ENCODE measurements at places on chromosomes 7 and 10.

DNA sequence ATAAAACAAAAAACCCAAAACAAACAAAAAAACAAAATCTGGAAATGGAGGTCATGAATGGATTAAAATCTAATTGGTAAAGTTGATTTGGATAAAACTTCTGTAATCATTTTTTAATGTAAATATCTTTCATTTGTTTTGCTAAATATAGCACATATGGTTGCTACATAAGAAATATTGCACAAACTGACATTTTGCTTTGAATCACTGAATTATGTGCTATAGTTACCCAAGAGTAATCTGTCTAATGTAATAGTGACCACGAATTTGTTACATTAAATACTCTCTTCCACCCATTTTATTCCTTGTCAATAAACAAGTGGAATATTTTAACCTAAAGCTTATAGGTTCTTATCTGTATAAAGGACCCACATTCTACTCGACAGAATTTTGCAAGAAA is 6.2 kb downstream of the CFAP58 start:
- DNase-seq, result no peak

GRCh38 chr7:16350634-16351033 is 70.7 kb downstream of the CRPPA start:
- no peak for DNase-seq

GRCh38 chr10:101130141-101130540 is 959 bp upstream of the TLX1 start:
- DNase-seq, result no peak

- no peak for DNase-seq
These were observed 47.2 kb upstream of the TNRC18 start for GRCh38 chr7:5470816-5471215.

- no peak for DNase-seq
These were observed 2.6 kb upstream of the CAMK2G start for GRCh38 chr10:73876971-73877370.

DNA sequence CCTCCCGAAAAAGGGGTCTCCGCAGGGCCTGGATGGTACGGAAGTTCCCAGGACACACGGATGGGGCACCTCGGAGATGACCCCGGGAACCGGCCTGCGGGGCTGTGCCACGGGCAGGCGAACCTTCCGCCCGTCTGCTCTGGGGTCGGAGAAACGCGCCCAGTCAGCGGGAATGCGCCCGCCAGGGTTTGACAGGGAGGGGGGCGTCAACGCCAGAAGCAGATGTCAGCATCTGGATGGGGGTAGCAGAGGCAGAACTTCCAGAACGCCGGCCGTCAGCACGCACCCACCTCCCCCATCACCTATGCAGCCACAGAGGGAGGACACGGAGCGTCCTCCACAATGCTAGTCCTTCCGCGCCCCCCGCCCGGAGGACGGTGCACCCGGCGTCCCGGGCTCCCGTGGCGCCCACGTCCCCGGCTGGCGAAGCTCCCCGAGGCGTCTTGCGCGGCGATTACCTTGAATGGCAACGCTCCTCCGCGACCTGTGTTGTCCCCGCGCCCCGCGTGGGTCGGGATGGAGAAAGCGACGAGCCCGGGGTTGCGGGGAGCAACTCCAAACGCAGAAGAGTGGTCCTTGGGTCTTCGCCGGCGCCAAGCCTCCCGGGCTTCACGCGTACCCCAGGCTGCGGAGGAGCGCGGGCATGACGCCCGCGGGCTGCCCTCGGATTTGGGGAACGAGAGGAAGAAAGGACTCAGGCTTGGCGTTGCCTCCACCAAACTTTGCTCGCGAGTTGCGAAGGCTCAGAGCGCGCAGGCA is 561 bp downstream of the FGFR2 start:
- no peak for DNase-seq
